Fibroblast of skin of scalp (primary cell): ENCODE measurements at places on chromosomes 3 and 15.
A peak's percentile ranks its signal among the peaks of the same experiment; 100 is the strongest.

GRCh38 chr3:102336130-102336529, 98.7 kb upstream of the ZPLD1 start:
- DNase-seq: peak; percentile 6

DNA sequence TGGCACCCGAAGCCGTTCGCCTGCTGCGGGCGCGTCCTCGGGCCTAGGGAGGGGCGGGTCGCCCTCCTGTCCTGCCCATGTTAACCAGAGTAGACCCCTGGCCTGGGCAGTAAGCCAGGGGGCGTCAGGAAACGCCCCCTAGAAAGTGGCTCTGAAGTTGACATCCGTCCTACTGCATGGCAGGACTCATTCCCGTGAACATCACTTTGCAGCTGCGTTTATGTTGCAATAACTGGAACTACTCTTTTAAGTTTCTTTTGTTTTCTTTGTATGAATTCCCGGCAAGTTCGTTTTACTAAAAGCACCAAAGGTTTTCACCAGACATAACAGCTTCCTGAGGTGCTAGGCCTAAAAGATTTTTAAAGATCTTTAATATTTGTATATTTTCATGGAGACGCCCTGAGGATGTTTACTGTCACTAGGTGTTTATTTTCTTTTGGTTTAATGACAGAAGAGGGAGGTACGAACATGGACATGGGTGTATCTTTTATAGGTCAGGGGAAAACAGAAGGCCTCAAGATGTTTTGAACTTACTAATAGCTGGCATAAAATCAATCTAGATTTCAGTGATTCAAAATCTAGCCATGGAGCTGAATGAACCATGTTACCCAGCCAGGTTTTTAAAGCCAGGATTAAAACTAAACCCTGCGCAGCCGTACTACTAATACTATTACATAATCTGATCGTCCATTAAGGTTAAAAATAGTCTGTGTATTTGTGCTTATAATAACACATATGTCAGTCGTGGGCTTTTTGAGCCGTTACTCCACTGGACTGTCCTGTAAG, 1.0 kb downstream of the C15orf61 start:
- DNase-seq: no peak

DNA sequence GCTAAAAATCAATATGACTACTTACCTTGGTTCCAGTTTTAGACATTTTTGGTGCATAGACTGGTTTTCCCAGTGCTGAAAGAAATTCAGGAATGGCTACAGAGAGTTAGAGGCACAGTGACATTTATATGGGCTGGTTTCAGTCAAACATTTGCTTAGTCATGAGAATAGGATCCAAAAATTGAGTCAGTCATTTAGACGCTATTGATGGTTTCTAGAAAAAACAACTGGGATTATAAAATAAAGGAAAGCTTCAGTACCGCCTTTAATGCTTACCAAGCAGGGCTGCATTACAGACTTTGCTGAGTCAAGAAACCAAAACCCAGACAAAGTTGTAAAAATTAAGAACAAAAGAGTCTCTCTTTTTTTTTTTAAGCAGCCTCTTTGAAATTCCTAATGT, at the start of gene CRYGS:
Gene CRYGS, minus strand, starts transcription at position 100 of the 400 bp plus-strand sequence. Its CDS starts 54 bp downstream, at position 46.
- DNase-seq: no peak

DNA sequence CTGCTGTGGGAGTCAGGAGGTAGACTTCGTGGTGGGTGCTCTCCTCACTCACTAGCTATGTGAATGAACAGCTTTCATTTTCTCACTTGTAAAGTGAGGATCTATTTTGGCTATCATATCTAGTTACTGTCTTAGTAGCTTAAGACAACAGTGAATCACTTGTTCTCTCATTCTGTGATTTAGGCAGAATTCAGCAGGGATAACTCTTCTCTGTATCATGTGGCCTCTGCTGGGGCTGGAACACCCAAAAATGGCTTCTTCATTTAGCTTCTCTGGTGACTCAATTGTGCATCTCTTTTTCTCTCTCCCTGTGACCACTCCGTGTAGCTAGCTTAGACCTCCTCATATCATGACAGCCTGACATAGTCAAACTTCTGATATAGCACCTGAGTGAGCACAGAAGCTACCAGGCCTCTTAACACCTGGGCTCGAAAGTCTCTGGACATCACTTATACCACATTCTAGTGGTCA, 68.4 kb downstream of the BFSP2 start:
- peak; percentile 24 for DNase-seq

- DNase-seq: peak; percentile 14
Measured at GRCh38 chr3:4776980-4777581, 202.2 kb upstream of the BHLHE40 start.

- no peak for DNase-seq
Measured at GRCh38 chr3:97957617-97958311, 14.5 kb downstream of the RIOX2 start.

DNA sequence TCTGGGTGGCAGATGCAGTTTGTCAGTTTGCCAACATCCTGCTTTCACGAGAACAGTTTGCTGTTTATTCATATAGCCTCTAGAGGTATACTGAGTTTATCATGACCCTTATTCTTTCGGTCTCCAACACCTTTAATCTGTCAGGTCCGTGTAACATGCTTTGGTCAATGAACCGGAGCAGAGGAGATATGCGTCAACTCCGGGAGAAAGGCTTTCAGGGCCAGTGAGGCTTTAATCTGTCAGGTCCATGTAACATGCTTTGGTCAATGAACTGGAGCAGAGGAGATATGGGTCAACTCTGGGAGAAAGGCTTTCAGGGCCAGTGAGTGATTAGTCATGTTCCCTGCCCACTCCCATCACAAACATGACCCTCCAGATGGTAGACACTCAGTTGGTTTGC, 16.9 kb upstream of the GPD1L start:
- no peak for DNase-seq

DNA sequence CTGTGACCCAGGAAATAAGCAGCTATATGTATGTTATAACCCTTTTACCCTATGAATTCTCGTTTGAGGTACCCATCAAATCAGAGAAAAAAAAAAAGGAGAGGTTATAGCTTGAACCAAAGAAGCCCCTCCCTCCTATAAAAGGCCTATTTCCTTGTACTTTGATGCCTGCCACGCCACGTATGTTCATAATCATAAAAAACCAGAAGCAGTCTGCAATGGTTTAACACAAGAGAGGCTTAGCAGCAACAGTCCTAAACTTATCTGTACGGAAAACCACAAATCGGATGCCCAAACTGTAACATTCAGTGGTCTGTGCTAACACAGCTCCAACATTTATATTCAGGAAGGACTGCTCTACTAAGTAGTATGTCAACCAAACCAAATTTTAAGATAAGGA, 21.2 kb downstream of the CCR8 start:
- DNase-seq: no peak

- no peak for DNase-seq
Measured at GRCh38 chr3:141055136-141055535, 4.0 kb downstream of the SPSB4 start.

DNA sequence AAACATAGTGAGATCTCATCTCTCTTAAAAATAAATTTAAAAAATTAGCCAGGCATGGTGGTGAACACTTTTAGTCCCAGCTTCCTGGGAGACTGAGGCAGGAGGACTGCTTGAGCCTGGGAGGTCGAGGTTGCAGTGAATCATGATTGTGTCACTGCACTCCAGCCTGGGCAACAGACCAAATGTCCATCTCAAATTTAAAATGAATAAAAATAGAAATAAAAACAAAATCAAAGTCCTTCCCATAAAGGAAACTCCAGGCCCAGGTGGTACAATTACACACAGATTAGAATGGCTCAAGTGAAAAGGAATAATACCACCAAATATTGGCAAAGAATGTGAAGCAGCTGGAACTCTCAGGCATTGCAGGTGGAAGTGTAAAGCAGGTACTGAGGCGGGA, 19.3 kb upstream of the ATP10A start:
- DNase-seq: peak; percentile 26

DNA sequence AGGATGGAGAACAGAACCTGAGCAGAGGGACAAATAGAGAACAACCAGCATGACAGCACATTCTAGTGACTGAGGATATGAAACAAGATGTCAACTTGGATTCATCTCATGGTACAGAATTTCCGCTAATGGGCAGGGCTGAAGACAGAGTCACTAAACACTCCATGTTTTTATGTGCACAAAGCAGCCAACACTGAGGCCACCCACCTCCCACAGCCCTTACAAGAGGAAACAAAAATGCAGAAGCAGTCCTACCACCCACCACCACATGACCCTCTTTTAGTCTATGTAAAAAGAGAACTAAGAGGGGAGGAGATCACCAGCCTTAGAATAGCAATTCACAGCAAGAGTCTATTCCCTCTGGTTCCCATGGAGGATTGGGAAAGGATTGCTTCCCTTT, 131.4 kb upstream of the UBE2E2 start:
- DNase-seq: no peak

GRCh38 chr3:53045518-53046170, at the start of gene SFMBT1:
Gene SFMBT1, minus strand, starts transcription at chr3:53046073. Its CDS starts 76,945 bp downstream, at chr3:52969128.
- DNase-seq: peak; percentile 66

DNA sequence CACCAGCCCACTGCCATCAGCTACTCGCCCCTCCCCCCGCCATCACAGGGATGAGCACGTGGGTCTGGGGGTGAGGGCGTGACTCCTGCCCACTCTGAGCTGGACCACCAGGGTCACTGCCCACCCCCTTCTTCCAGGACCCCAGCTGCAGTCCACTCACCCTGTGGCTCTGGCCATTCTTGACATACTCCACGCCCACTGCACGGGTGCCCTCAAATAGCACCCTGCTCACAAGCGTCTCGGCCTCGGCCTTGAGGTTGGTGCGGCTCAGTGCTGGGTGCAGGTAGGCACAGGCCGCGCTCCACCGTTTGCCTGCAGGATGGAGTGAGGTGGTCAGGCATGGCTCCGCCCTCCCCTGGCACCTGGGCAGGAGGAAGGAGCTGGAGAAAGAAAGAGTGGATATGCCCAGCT, 23.9 kb downstream of the CHDH start:
- no peak for DNase-seq

DNA sequence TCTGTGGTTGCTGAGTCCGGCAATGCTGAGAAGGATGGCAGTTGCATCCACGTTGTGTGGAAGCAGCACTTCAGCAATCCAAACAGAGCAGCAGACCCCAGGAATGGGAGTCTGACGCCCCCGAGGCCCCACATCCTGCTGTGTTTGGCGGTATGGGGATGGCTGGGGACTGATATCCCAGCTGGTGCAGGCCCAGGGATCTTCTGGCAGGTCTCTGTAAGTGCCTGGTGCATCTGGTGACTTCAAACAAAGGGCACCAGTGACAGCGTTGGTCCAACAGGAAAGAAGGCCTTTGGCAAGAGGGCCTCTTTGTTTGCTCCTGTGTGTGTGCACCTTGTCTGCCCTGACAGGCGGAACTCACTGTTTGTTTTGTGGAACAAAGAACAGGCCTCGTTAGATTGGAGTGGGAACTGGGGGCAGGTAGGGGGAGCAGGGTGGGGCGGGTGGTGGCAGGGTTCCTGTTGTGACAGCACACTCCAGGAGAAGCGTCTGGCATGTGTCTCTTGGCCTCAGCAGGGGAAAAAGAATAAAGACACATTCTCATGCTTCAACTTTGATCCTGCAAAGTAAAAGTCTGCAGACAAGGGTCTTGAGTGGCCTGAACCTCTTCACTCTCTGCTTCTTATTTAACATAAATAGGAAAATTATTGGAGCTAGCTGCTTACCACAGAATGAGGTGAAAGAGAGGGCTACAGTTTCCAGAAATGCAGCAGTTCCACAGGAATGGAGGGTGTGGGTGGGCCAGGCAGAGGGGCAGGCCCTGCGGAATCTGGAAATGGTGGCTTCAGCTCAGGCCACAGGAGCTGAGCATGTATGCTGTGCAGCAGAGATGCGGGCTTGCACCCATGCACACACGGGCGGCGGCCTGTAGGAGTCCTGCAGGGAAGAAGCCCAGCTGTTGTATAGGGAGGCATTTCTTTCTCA, 94.5 kb upstream of the MYZAP start:
- no peak for DNase-seq

GRCh38 chr3:134077649-134078161, 48.0 kb upstream of the SLCO2A1 start:
- DNase-seq: no peak

GRCh38 chr15:38412466-38412865, 41.5 kb upstream of the FAM98B start:
- no peak for DNase-seq

GRCh38 chr3:64824394-64824909, 136.7 kb upstream of the ADAMTS9 start:
- DNase-seq: peak; percentile 72

- DNase-seq: no peak
Measured at GRCh38 chr15:57019496-57020160, 101.2 kb downstream of the TCF12 start.

- DNase-seq: no peak
Measured at GRCh38 chr15:70153921-70154717, 56.4 kb upstream of the TLE3 start.

GRCh38 chr15:41836073-41836472, 2.6 kb upstream of the PLA2G4B start:
- DNase-seq: peak; percentile 9

- DNase-seq: peak; percentile 93
Measured at GRCh38 chr15:59232476-59232875, 25.8 kb downstream of the LDHAL6B start.

DNA sequence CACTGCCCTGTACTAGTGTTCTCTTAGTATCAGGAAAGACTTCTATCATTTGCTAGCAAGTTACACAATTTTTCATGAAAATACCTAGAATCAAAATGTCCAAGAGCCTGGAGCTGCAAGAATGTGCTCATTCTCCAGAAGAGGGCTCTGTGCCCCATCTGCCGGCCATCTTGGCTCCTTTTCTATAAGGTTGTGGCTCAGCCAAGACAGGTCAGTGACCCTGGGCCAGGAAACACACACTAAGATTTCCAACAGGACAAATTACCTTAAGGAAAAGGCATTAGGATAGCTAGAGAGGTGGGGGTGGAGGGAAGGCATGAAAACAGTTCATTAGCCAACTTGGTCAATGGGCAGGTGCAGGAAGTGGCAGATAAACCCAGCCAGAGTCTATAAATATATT, 20.7 kb downstream of the TIMP4 start:
- peak; percentile 31 for DNase-seq

GRCh38 chr15:99732124-99732750, 1.0 kb downstream of the LYSMD4 start:
- no peak for DNase-seq

DNA sequence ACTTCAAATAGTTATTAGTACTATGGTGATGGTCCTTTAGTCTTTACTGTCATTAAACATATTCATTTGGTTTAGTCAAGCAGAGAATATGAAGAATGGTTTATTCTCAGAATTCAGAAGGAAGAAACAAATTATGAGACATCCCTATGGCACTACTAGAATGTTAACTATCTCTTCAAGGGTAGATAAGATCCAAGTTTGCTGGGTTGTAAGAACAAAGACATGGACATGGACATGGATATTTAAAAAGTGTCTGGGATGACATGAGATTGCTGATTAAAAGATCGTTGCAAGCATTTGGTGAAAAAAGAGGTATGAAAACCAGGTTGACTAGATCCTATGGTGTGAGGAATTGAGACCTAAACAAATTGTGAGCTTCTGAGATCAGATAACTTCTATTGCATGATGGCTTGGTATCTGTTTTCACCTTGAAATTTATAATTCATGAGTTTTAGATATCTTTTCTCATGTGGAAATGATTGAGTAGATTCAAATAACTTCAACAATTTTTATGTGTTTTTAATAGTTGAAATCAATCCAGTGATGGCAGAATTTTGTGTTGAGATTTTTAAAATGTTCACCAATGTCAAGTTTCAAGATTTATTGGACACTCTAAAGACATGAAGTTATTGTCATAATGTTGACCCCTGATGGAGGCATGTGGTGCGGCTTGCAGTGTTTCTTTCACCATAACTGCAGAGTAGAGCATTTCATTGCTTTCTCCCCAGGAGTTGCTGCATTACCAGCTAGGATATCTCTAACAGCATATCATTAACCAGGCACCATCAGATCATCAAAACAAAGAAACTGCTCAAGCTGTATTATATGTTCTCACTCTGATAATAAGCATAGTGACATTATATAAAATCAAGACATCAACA, 72.6 kb downstream of the NAALADL2 start:
- peak; percentile 47 for DNase-seq
